ENCODE measurements at places on chromosomes 7 and 10.

DNA sequence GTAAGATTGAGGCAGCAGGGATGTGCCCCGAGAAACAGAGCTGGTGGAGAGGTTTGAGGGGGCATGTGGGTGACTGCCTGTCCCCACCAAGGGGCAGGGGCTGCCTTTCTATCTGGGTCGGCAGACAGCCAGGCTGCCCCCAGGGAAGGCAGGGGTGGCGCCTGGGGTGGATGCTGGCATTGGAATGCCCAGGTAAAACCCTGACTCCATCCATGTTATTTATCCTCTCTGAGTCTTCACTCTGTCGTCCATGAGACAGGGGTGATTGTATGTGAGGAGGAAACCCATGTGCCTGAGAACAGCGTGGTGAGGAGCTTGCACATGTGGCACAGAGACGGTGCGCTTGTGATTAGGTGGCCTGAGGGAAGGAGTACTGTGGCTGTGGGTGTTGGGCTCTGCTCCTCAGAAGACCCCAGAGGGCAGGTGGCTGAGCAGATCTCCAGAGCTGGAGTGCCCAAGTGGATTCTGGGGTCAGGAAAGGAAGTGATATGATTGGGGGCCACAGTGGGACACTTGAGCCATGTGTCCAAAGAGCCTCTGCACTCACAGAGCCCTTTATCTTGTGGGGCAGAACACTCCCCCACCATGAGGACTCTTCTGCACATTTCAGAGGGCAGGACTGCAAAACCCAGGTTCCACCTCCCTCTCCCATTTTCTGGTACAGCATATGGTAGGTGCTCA, 100.4 kb upstream of the RET start:
- no peak for DNase-seq

DNA sequence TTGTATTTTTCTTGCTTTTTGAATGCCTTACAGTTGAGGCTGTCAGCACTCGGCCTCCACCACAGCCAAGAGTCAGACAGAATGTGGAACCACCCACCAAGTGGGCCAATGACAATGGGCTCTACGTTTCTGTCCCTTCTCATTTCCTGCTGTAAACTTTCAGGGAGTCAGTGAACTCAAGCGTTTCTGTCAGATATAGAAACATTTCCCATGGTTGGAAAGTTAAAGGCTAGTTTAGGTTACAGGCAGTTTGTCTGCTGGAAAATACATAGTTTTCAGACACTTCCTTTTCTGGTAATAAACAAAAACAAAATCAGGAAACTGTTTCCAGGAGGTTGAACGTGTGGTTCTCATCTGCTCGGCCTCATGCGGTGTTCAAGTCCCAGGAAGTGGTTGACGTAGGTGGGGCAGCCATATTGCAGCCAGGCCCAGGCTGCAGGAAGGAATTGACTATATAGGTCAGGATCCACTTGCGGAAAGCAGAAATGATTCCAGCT, 245.1 kb downstream of the CAMK1D start:
- DNase-seq: no peak

DNA sequence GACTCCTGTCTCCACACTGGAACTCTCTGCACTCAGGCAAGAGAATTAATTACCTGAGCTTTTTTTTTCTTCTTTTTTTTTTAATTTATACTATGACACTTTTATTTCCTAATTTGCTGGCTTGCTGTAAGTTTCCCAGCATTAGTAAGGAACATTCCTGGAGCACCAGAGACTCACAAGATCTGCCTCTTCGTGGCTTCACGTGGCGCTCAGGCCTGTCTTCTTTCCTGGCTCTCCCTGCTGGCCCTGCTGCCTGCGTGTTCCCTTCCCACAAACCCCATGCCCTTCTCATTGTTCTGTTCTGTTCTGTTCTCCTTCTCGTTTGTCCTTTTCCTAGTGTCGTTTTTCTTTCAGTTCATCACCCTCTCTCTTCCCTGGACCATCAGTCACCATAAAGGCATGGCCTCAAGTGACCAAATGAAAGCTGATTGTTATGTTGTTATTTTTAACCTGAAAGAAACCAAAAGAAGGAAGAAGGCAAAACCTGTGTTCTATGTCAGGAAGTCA, 591.6 kb upstream of the PFKP start:
- DNase-seq: no peak

- DNase-seq: no peak
These were observed 798 bp downstream of the ZNF425 start for GRCh38 chr7:149125189-149125862.

- DNase-seq: no peak
These were observed 37.4 kb downstream of the FOXL3 start for GRCh38 chr7:327233-327931.

GRCh38 chr10:78783753-78784152, 285.0 kb upstream of the ZMIZ1 start:
- no peak for DNase-seq

DNA sequence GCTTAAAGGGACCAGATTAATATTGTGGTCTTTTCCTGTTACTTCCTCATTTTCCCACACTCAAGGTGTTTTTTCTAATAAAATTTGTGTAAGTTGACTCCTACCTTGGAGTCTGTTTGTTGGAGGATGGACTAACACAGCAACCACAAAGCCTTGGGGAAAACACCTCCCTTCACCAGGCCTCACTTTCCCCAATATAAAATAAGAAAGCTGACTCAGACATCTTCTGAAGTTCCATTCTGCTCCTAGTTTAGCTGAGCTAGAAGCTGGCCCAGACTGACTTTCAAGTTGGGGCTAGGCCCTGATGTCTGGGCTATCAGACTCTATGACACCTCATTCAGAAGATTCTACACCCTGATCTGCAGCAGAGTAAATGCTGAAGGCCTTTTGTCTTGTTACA, 73.0 kb upstream of the ADRB1 start:
- no peak for DNase-seq

DNA sequence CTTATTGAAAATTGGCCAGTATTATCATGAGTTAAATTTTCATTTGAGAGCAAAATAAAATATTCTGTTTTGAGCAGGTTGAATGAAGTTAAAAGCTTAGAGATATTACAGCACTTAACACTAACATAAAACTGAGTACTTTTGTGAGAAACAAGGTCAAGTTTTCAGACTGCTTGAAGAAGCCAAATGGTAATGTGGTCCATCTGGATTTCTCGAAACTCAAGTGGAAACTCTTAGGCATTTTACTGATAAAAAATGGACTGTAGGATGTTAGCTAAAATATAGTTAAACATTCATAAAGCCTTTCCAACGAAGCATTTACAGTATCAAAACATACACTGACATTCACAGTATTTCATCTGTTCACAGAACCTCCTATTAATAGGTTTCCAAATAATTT, 528.1 kb upstream of the SEMA3D start:
- no peak for DNase-seq

DNA sequence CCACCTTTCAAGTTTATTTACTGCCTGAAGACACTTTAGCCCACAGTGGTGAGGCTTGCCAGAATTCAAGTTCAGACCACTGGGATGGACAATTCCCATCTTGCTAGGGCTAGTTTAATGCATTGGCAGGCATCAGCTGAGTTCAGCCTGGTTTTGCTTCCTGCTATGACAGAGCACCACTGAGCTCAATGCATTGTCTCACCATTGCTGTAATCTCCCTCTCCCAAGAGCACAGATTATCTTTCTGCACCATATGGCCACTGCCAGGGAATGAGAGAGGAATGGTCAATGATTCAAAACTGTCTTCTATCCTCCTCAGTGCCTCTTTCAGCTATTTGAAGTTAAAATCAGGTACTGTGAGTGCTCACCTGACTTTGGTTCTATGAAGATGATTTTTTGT, 160.8 kb downstream of the XPNPEP1 start:
- no peak for DNase-seq

- no peak for DNase-seq
These were observed 203.0 kb downstream of the CCSER2 start for GRCh38 chr10:84531396-84531795.

DNA sequence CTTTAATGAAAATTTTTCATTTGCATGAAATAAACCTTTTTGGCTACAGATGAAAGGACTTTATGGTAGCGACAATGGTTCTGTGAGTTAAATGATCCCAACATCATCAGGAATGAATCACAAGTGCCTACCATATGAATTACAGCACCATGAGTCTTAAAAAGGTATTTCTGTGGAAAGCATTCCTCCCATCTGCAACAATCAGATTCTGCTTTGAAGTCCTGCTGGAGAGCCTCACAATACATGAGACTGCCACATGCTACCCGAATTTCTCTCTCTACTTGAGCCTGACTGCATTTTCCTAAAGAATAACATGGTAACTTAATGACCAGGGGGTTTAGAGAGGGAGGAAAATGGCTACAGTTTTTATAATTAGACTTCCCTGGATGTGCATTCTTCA, 190.3 kb downstream of the TWIST1 start:
- peak; percentile 84 for DNase-seq

DNA sequence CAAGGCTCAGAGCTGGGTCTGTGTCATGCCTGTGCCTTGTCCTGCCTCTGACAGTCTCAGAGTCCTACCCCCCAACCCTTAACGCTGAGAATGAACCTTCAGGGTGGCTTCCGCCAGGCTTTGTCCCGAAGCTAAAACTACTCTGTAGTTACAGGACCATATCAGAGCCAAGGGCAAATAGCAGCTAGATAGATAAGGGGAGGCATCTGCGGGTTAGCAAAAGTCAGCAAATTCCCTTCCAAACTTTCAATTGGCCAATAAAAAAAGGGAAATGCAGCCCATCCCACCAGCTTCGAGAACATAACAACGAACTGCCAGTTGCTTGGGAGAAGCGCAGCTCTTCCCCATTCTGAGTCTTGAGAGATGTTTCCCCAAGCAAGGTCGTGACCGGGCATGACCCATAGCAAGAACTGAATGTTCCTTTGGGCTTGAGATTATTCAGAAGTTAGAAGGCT, 17.7 kb downstream of the CCL24 start:
- no peak for DNase-seq

DNA sequence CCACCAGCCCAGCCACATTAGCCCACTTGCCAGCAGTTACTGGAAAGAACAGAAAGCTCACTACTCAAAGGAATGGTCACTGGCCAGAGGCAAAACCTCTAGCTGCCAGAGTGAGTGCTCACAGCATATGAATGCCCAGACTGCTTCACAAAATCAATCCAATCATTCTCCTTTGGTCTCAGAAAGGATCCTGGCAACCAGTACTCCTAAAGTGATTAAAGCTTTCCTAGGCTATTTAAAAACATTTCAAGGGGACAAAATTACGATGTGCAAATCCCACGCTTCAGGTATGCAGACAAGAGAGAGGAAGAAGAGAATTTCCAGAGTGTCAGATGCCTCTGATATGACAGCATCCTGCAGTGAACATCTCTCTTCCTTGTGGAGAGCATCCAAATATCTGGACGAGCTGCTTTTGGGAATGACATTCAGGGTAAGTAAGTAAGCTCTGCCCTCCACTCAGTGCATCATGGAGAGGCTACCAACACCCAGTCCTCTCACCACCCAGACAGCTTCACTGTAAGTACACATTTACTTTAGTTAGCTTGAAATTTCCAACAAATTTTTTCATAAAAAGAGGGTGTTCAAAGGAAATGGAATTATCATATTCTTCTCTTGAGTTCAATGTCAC, 25.1 kb downstream of the ICA1 start:
- no peak for DNase-seq
